ENCODE measurements at places on chromosomes 3 and 15.
A peak's percentile ranks its signal among the peaks of the same experiment; 100 is the strongest.

- DNase-seq = no peak
These were observed 17.9 kb upstream of the HDAC11 start for GRCh38 chr3:13462125-13462629.

DNA sequence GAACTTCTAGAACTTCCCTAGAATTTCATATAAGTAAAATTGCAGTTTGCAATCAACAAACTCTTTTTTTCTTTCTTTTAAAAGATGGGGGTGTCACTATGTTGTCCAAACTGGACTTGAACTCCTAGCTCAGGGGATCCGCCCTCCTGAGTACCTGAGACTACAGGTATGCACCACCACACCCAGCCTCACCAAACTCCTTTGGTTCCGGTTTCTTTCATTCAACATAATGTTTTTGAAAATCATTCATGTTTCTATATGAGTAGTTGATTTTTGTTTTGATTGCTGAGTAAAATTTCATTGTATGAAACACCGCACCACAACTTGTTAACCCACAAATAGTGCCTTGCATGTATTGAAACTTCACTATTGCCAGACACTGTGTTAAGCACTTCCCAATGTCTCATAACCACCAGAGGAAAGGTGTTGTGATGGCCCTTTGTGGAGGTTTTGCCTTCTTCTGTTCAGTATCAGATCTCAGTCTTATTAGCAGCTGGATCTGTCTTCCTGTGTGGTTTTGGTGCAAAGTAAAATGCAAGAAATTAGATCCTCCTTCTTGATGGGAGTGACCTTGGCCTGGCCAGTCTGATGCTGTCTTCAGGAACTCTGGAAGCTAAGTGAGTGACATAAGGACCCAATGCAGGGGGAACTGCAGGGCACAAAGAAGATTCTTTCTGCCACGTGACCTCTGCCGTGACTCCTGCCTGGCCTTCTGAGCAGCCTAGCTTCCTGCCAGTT is 78.8 kb upstream of the UBE2E1 start:
- peak; percentile 31 for DNase-seq

GRCh38 chr3:16670191-16670590 is 65.0 kb upstream of the DAZL start:
- no peak for DNase-seq

GRCh38 chr3:133054586-133054985 is 16.4 kb downstream of the TMEM108 start:
- DNase-seq = no peak

DNA sequence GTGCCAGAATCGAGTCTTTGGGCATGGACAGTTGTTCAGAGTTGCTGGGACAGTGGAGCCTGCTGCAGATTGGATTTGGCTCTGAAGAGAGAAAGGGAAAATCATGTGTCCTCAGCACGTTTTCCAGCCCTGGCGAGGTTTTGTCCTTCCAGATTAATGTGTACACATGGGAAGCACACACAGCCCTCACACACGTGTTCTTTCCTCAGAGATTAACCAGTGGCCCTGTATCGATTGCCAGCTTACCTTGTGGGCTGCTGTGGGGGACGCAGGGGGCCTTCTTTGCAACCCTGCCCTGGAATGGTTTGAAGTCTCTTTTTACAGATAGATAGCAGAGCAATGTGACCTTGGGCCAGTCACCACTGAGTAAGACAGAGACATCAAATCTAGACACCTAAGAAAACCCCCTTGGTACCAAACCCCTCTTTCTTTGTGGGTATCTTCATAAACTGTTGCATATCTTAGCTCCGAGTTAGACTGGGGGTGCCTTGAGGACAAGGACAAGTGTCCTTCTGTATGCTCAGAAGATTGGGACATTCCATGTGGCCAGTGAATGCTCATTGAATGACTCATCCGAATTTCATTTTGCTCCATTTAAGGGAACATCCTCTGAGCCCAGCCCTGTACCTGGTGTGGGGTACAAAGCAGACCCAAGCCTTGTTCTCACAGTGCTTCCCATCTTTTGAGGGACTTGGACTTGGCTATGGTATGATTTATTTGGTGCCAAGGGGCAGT is 48.0 kb downstream of the SMAD6 start:
- DNase-seq = no peak

DNA sequence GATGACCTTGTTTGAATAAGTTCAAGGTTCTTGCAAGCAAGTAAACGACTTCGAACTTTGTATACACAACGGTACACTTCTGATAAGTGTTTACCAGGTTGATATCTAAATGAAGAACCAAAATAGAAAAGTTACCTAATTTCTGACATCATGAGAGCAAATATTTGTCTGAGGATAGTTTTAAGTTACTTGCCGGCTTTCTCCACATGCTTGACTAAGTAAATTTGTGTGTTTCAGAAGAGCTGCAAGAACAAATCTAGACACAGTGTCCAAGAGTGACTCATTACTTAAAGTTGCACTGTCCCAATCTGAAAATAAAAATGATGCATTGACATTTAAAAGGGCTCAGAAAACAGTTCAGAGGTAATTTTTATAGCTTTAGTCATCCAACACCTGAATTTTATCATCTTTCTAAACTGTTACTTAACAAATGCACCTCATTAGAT is 115.1 kb downstream of the HERC1 start:
- DNase-seq = no peak

GRCh38 chr3:179027326-179027900 is 44.2 kb downstream of the ZMAT3 start:
- peak; percentile 65 for DNase-seq

DNA sequence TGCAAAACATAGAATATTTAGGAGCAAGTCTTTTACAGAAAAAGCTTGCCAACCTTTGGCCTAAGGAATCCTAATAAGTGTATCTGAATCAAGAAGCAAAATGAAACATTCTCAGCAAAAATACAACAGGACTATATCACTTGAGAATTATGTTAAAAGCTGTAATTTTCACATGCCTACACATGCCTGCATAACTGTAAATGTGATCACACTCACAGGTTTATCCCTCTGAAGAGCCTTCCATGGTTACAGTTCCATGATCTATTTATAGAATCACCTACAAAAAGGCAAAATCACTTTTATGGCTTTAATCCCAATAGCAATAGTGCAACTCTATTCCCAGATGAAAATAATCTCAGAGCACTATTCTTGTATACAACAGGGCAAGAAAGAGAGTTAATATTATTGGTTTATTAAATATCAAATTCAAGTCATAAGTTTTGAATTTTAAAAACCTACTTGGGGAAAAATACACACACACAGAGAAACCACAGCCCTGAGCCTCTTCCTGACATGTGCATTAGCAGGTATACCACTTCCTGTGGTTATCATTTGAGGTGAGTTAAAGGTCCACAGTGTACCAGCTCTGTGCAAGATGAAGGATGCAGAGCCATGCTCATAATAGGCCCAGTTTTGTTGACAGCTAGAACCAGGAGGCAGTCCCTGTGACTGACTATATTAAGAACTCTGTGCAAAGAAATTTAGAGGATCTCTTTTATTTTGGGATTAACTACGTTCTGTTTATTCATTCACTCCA is 252.5 kb upstream of the TGFBR2 start:
- peak; percentile 5 for DNase-seq

DNA sequence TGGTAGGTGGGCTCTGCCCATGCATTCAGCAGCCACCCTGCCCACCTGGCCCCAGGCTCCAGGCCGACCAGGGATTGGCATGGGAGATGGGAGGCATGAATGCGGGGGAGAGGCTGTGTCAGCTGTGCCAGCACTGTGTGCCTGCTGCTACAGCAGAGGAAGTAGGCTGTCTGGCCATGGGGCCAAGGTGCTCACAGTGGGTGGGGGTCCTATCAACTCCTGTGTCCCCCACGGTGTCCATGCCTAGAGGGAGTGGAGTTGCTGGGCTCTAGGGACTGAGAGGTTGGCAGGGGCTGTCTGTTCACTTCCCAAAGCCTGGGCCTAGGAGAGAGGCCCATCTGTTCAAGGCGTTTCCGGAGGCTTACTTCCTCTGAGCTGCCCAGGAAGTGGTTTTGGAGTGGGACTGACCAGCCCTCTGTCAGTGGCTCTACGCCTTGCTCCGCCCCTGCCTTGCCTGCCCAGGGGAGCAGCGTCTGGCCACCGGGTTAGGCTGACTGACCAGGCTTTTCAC is 5.8 kb downstream of the PRKCD start:
- DNase-seq = peak; percentile 73

DNA sequence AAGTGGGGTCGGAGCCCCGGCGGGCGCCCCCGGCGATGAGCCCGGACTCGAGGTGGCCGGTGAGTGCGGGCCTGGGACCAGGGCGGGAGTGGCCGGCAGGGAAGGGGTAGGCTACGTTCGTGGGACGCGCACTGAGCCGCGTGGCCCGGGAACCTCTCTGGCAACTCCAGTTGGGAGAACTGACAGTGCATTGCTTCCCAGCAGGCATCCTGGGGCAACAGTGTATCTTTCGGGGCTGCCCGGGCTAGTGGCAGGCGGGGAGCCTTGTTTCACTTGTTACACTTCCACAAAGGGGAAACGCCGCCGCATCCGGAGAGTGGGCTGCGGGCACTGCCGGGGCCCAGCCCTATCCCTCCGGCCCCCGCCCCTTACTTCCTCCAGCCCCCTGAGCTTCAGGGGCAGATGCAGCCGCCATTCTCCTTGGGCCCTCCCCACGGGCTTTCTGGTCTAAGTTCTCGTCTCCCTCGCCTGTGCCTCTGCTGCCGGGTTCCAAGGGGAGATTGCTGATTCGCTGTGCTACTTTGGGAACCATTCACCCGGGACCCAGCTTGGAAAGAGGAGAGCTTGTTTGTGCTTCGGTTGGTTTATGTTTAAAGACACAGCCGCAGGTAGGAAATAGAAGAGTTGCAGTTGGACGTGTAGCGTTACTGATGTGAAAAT is 675 bp downstream of the BRPF1 start:
- DNase-seq = peak; percentile 59

DNA sequence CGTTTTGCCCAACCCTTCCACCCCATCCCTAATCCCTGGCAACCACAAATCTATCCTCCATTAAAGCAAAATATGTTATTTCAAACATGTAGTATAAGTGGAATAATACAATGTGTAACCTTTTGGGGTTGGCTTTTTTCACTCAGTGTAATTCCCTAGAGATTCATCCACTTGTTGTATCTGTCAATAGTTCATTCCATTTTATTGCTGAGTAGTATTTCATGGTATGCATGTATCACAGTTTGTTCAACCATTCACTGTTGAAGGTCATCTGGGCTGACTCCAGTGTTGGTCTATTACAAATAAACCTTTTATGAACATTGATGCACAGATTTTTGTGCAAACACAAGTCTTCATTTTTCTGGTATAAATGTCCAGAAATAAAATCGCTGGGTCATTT is 38.8 kb downstream of the BSN start:
- no peak for DNase-seq

DNA sequence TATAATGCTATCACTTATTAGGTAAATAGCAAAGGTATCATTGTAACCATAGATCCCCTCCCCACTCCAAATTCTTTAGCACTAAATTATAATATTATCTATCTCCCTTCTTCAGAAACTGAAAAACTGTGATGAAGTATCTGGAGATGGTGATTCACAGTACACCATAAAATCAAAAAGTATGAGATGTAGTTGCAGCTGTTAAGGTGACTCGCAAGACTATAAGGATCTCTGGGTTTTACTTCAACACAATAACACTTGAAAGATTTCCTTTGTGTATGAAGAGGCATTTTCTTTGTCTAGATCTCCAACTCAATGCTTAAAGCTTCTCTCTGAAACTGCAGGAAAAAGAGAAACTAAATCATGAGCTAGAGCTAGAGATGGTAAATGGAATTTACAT is 46.9 kb downstream of the IFT57 start:
- DNase-seq = no peak

DNA sequence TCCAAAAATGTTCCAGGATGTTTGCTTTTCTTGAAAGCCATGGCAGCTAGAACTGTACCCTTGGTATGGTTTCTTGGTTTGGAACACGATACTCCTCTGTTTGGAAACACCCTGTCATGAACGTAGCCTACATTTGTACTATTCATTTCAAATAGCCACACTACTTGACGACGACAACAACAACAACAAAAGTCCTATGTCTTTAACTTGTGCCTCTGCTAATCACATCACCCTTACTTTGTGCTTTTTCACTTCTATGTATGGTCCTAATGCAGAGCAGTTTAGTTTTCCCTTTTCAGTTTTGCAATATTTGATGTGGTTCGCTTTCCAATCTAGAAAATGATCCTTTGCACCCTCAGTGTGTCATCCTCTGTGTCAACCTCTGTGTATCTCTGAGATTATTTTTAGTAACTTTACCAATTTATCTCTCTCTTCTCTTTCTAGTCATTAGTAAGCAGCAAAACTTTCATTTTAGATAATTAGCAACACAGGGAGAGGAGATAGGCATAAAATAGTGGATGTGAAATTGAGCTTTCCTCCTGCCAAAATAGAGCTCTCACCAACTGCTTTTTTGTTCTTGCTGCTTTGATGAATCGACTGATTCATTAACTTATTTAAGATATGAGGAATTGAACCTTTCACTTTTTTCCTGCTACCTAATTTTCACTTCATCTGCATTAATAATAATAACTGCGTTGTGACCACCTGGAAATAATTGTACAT is 44.1 kb upstream of the TP63 start:
- no peak for DNase-seq

- no peak for DNase-seq
These were observed 137.4 kb downstream of the VPS8 start for GRCh38 chr3:184949251-184949965.

GRCh38 chr3:29186982-29187725 is 93.7 kb upstream of the RBMS3 start:
- DNase-seq = no peak

DNA sequence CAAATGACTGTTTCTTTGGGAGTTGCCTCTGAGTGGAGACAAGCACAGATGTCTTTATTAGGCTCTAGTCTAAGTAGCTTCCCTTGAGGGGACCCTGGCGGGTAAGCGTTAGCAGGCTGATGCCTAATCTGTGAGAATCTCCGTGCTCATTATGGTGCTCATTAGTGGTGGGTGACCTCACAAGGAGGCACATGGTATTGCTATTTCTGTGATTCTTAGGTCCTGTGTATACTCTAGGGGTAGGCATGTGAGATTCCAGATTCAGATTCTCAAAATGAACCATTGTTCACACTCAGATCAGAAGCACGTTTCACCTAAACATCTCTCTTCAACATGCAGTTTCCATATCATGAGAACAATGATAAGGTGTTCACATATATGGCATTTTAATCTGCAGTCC is 809.7 kb downstream of the NR2F2 start:
- no peak for DNase-seq

GRCh38 chr3:124650798-124651197 is 79.5 kb upstream of the UMPS start:
- no peak for DNase-seq

GRCh38 chr3:104909198-104909597 is 457.5 kb upstream of the ALCAM start:
- DNase-seq = no peak

DNA sequence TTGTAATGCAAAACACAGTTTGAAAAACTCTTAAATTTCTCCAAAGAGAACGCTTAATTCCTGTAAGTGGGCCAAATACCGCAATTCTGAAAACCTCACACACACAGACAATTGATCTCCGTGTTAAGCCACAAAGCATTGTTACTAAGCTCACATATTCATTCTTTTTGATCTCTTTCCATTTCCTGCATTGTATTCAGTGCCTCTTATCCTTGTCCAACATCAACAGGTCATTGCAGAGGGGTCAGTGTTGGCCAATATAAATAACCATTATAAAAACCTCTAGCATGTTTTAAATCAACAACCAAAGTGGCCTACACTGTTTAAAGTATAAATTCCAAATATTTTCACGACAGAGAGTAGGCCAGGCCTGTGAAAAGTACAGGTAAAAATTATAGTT is 171.1 kb downstream of the PDZRN3 start:
- no peak for DNase-seq

- DNase-seq = peak; percentile 73
These were observed at the start of gene CRTC3 for GRCh38 chr15:90529371-90530249. Gene CRTC3 (plus strand): TSS chr15:90529923. CDS start chr15:90530072, 149 bp downstream.

Measured in hematopoietic multipotent progenitor cell treated with erythropoietin and hydrocortisone succinate and interleukin-3 and kit ligand, for 6 days (in vitro differentiated cells).